Astrocyte (in vitro differentiated cells and primary cell): ENCODE measurements at places on chromosomes 4 and X. TPM values are rescaled to one million over a fixed set of nuclear protein-coding genes. Genes with fewer than 3 reads are reported as not detected.
A peak's percentile ranks its signal among the peaks of the same experiment; 100 is the strongest.

G6PD gene
- total RNA-seq = 54.1 and 62.8 TPM in 2 replicates

SSX1 gene
- total RNA-seq = not detected in 2 replicates

GRCh38 chr4:69742596-69742995 lies 17.8 kb downstream of the SULT1B1 start:
- no peak for DNase-seq

GRCh38 chr4:188839704-188840103 lies 700.5 kb downstream of the TRIML1 start:
- no peak for DNase-seq

GRCh38 chr4:171378323-171378722 lies 434.9 kb upstream of the GALNTL6 start:
- DNase-seq = peak; percentile 0

GRCh38 chrX:122269243-122269781 lies 914.8 kb upstream of the GRIA3 start:
- peak; percentile 40 for DNase-seq

DNA sequence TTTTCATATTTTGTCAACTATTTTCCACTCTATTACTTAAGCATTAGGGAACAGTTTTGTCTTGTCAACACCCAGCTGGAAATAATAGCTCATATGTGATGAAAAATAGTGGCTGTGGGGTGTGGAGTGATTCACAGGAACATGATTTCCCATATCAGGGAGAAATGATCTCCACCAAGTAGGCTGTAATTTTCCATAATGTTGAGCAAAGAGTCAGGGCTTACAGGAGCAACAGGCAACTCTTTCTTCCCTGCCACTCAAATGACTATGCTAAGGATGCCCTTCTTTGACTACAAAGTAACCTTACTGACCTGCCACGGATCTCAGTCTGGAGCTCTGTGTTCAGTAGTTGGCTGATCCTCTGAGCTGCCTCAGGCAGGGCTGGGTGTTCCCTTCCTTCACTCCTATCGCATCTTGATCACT lies 90.0 kb upstream of the GATB start:
- no peak for DNase-seq
